ENCODE measurements at places on chromosomes 11 and 22.

GRCh38 chr11:33443684-33444083 lies 186.5 kb downstream of the HIPK3 start:
- no peak for DNase-seq

DNA sequence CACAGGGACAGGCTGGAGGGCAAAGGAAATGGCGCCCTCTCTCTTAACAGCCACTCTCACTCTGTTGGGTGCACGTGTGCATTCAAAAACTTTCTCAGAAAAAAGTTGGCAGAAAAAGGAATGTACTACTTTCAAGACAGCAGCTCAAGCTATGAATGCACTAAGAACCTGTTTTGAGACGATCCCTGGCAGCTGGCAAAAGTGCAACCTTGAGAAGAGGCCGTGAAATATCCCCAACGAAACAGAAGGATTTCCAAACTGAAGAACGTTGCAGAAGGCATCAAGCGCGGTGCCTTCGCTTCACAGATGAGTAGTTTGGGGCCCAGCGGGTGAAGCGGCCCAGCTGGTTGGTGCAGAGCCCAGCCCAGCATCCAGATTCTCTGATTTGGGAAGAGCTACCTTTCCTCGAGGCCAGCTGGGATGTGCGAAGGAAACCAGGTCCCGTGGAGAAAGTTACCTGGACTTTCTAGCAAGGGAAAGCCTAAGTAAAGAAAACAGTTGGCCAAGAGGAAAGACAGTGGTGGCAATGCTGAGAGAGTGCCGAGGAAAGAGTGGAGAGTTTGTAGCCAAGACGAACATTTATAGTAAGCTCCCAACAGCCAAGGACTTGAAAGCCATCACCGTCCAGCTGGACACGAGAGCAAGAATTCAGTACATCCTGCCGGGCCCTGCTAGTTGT lies 16.3 kb downstream of the IFT27 start:
- no peak for DNase-seq

DNA sequence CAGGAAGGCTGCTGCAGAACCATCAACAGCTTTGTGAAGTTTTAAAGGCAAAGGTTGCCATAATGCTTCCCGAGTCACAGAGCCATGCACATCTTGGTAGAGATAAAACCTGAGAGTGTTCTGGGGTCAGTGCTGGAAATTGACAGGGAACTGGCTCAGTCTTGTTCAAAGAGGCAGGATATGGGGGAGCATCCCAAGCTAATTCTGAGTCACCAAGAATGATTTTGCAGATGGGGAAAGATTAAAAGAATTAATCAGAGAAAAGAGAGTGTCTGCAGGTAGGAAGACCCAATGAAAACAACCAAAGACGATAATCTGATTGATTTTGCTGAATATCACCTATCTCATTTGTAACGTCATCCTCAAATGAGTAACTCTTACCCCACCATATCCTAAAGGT lies 99.9 kb upstream of the CD44 start:
- no peak for DNase-seq

DNA sequence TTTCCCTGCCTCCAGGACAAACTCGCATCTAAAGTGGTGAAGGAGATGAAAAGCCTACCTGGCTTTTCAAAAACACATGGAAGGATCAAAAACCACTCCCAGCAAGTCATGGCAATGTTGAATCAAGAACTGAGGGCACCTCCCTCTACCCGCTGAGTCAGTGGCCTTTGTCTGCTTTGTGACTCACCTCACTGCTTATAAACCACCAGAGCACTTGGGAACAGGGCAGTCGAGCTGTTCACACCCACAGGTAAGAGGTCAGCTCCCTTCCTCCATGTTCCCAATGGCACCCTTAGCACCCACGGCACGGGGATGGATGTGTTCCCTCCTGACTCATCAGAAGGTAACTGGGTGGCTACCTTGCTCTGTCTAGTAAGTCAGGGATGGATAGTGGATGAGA lies 21.7 kb downstream of the TENM4 start:
- DNase-seq, result no peak

DNA sequence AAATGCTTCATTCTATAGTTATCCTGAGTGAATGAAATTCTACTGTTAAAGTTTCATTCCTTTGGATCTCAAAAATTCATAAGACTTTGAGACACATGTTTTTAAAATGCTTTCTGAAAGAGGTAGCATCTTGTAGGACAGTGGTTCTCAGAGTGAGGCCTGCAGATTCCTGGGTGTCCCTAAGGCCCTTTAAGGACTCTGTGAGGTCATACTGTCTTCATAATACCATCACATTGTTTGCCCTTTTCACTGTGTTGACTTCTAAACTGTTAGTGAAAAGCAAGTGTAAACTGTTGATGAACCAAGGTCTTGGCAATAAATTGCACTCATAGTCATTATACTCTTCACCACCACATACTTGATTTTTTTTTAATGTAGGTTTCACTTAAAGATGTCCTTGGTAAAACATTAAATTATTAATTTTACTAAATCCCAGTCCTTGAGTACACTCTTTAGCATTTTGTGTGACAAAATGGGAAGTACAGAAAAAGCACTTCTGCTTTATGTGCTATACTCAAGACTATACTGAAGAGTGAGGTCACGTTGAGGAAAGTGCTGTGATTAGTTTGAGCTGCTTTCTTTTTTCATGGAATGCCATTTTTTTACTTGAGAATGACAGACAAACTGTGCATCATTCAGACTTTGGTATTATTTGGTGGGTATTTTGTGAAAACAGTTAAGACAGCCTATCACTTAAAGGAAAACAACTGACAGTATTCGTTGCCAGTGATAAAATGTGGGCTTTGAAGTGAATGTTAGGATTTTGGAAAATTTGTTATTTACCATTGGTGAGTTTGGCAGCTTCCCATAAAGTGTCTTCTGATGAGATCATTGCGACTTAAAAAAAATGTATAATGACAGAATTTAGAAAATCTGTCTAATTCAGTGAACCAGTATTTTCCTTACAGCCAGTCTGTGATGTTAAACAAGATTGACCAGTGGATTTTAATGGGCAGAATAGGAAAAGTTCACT lies 61.1 kb downstream of the SPECC1L start:
- peak; percentile 90 for DNase-seq

DNA sequence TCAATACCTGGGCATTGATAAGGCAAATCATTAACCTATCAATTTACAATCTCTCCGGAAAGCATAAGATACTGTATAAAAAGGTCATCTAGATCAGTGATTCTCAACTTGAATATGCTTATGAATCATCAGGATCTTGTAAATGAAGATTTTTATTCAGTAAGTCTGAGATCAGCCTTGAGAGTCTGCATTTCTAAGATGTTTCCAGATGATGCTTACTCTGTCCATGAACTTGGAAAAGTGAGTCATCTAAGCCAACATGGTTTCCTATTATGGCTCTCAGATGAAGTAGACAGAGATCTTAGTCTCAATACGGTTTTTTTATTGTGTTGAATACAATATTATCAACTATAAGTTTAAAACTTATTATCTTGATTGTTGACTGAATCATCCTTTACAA lies 226.4 kb upstream of the KIRREL3 start:
- DNase-seq, result no peak

DNA sequence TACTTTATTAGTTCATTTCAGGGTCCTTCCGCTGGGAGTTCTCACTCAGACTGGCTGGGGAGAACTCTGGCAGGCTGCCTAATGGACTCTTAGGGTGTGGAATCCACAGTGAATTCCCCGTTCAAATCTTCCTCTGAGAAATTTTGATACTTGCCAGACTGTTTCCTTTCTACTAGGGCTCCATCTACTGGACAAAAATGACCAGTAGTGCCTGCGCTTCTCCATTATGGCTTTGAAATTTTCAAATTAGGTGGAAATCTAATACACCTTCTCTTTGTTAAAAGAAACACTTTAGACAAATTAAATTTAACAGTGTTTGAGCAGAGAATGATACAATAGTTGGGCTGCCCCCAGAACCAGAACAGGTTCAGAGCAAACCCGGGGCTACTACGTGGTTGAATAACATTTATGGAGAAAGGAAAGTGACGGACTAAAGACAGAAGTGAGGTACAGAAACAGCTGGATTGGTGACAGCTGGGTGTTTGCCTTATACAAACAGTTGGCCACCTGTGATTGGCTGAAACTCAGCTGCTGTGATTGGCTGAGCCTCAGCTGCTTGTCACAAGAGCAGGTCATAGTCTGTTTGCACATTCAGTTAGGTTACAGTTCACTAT lies 52.9 kb upstream of the FDX1 start:
- peak; percentile 98 for DNase-seq

DNA sequence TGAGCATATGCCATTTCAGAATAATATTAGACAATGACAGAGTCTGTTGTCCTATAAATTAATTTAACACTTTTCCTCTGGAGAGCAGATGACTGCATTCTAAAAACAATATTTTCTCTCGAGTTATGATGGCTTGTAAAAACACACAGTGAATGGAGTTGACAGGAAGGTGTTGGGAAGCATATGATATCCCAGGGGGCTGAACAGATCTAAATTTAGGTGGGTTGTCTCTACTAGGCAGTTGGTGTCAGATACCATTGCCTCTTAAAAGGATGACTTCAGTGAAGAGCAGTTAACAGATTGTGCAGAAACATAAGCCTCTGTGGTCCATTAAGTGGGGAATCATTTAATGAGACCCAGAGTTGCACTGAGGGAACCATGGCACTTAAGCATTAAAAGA lies 30.7 kb downstream of the SVIP start:
- no peak for DNase-seq

DNA sequence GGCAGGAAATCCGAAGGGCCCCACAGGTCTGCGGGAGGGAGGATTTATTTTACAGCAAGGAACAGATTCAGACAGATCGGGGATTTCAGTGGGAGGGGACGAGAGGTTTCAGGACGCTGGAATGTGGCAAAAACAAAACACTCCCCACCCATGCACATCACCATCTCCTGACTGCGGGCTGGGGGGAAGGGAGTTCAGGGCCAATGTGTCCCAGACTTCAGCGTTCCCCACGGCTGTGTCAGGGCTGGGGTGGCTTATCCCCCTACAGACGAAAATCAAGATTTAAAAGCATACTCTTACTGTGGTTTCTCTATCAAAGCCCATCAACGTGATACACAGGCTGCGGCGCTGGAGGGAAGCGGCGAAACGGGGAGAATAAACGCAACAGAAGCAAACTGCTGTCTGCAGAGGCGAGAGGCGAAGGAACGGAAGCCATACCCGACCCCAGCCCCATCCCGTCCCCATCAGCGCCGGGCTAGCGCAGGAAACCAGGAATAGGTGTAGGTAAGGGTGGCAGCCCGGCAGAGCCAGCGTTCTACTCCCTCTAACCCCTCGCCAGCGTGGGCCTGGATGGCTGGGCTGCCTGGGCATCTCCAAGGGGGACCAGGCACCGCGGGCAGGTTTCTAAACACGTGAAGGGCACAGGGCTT lies 2.7 kb downstream of the TENM4 start:
- DNase-seq, result no peak

DNA sequence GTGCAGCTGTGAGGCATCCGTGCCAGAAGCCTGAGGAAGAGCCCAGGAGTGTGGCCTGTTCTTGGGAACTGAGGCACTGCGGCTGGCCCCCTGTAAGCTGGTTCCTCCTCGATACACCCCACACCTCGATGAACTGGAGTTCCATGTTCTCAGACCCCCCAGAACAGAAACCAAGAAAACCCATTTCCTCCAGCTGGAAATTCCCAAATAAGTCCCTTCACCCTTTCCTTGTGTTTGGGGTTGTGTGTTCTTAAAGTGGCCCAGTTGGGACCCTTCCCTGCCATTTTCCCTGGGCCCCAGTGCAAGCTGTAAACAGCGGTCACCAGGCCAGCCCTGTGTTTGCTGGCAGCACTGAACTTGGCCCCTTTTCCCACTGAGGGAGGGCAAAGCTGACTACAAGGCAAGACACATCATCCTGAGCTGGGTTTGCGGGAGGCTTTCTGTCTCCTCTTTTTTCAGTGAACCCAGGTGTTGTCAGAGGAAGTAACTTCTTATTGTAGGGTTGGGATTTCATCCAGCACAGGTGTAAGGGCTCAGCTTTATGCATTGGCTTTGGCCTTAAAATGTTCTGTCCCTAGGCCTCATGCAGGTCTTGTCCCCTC lies 60.1 kb upstream of the MPEG1 start:
- DNase-seq, result peak; percentile 33

GRCh38 chr22:22201930-22202343 lies 42.6 kb upstream of the VPREB1 start:
- DNase-seq, result no peak

DNA sequence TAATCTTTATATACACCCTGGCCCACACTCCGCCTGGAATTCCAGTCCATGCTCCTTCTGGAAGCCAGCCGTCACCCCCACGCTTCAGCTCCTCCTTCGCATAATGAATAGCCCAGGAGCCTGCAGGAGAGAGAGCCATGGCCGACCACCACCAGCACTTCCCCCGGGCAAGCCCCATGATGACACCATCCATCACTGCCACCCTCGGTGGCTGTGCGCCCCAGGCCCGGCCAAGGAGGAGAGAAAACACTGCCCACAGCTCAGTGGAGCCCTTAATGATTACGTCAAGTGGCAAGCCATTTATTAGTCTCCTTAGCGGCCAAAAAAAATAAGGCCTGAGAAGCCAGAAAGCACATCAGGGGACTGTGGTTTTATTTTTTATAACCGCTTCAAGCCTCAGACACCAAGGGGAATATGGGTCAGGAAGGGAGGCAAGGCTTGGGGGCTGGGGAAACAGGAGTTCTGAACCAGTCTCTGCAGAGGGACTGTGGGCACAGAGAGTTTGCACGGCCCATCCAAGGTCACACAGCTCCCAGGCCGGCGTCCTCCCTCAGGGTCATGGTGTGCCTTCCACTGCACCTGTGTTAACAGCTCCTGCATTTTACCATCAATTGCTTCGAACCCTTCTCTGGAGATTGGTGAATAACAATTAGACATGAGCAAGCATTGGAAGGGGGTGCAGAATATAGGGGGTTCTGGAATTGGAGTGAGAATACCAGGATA lies 134.3 kb downstream of the MN1 start:
- no peak for DNase-seq

GRCh38 chr11:96704847-96705246 lies 315.0 kb downstream of the JRKL start:
- no peak for DNase-seq

DNA sequence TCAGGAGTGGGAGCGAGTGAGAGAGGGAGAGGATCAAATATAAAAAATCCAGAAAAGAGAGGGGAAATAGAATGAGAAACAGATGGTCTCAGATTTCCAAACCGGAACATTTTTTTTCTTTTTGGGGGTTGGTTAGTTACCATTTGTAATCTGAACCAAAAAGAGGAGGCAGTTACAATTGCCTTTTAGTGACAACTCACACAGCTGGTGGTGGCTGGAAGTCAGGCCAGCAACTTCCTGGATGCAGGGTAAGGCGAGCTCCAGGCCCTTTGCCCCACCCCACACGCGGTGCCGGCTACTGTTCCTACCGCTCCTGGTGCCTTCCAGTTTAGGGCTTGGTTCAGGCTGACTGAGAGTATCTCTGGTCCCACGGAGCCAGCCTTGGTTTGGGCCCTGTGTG lies 21.0 kb upstream of the UBASH3B start:
- peak; percentile 16 for DNase-seq

- no peak for DNase-seq
Observed at GRCh38 chr11:14273895-14274294, 85.1 kb downstream of the RRAS2 start.

GRCh38 chr22:38461414-38462081 lies 6.3 kb upstream of the KDELR3 start:
- DNase-seq, result peak; percentile 44

DNA sequence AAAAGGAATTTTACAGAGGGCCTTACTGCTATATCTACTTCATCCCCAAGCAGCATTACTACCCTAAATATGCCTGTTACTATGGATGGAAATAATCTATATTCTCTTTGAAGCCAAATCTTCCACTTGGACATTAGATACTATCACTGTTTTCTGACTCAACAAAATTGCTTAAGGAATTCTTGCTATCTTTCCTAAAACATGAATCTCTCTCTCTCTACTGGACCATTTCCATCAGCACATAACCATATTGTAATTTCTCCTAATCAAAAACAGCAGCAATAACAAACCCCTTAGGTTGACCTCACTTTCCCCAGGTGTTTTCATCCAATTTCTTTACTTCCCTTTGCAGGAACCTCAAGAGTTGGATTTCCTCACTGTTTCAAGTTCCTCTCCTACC lies 67.9 kb upstream of the BLID start:
- DNase-seq, result no peak

All from inflammatory macrophage treated with lipopolysaccharide for 4 hours (primary cell).